PC-3 (cell line): ENCODE measurements at places on chromosomes 6 and 20. TPM values are rescaled to one million over a fixed set of nuclear protein-coding genes. Genes with fewer than 3 reads are reported as not detected.

SSTR4 gene
- not detected in 2 replicates for total RNA-seq

SMLR1 gene
- not detected in 2 replicates for total RNA-seq

MANEA gene
- 4.6 and 7.0 TPM in 2 replicates for total RNA-seq

PTCHD4 gene
- not detected in 2 replicates for total RNA-seq

GHRH gene
- not detected in 2 replicates for total RNA-seq

CPXM1 gene
- not detected in 2 replicates for total RNA-seq

HSPA1L gene
- 0.26 and 0.69 TPM in 2 replicates for total RNA-seq

GJA1 gene
- 14.0 and 15.2 TPM in 2 replicates for total RNA-seq
